Activated T-cell treated with anti-CD3 and anti-CD28 coated beads for 48 hours (primary cell): ENCODE measurements at places on chromosomes 5 and 9.

DNA sequence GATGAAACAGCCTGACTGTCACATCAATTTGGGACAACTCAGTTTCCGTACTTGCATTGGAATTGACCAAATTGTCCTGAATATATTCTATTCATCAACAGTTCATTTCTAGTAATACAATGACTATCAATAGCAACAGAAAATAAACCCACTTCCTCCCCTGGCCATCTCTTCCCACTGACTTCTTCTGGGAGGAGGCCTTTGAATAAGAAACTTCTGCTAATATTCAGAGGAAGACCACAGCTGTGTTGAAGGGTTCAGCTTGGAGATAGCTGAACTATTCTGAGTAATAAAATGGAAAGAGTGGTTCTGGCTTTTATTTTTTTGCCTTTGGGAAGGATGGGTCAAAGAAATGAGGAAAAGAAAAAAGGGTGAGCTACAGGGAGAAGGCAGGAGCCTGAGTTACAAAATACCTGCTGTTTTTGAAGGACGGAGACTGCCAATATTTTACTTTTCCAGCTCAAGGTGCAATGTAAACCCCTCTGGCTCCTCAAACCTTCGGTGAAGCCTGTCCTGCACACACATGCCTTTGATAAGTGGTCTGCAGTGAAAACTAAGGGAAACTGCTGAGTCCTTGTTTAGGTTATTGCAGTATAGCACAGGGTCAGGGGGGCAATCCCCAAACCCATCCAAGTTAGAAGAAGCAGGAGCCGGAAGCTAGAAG, 29.9 kb downstream of the FYB1 start:
- DNase-seq = no peak

DNA sequence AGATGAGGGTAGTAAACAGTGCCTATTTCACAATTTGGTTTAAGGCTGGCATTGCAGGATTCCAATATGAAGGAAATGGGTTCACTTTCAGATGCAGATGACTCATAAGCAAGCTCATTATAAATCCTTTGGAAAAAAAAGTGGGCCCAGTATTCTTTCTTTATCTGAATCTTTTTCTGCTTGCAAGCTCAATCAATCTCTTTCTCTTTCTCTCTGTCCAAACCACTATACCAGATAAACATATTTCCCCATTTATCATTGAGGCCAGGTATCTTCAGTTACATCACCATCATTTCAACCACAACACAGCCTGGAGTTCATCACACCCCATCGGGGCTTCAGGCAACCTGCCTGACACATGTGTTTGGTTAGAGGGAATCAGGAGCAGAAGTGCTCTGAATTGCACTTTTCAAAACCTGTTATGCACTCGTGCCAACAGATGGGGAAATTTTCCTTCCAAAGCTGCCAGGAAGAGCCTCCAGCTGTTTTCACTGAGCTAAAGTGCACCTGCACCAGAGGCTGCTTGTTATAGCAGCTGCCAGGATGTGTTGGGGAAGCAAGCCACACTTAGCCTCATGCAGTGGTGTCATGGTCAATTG, 30.0 kb upstream of the MAMDC2 start:
- no peak for DNase-seq

GRCh38 chr5:117103703-117104102, 529.1 kb upstream of the SEMA6A start:
- no peak for DNase-seq

DNA sequence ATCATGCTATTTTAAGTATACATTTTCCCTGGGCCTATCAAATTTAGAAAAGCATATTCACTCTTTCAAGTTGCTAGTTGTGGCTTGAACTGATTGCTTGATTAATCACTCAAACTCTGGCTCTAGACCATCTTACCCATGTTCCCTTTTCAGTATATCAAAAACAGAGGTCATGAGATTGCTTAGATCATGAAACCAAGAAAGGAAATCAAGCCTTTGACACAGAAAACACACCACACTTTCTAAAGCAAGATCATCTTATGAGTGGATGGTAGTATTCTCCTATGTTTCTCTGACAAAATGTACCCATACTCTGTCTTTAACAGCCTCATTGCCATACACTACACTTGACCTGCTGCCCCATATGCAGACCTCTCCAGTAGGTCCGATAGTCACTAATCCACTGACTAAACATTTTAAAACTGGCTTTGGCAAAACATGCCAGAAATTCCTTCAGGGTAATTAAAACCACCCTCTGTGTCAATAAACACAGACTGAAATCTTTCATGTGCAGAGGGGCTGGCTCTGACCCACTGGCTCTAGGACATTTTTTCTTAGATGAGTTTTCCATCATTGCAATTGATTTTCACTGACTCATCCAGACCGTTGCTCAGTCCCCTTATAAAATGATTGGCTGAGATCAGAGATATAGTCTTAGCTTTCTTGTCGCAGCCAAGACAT, 18.2 kb downstream of the PPP2R2B start:
- no peak for DNase-seq

- no peak for DNase-seq
Measured at GRCh38 chr5:75736273-75736672, 19.0 kb upstream of the POC5 start.

DNA sequence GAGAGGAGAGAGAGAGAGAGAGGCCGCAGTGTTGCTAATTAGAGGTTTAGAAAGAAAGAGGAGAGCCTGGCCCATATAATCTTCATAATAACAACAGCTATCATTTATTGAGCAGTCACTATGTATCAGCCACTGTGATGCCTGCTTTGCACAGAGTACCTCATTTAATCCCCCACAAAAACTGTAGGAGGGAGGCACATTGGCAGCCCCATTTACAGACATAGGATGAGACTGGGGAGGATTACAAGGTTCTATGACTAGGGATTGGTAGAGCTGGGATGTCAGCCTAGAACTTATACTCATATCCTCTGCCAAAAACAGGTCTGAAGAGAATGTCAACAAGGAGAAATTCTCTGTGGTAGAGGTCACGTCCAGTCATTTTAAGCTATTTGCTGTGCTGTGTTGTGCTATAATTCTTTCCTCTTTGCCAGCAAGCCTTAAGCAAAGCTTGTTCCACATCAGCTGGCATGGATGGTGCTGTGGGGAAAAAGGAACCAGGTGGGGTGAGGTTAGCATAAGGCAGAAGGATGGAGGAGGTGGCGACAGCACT, 6.7 kb upstream of the GCNT4 start:
- no peak for DNase-seq

DNA sequence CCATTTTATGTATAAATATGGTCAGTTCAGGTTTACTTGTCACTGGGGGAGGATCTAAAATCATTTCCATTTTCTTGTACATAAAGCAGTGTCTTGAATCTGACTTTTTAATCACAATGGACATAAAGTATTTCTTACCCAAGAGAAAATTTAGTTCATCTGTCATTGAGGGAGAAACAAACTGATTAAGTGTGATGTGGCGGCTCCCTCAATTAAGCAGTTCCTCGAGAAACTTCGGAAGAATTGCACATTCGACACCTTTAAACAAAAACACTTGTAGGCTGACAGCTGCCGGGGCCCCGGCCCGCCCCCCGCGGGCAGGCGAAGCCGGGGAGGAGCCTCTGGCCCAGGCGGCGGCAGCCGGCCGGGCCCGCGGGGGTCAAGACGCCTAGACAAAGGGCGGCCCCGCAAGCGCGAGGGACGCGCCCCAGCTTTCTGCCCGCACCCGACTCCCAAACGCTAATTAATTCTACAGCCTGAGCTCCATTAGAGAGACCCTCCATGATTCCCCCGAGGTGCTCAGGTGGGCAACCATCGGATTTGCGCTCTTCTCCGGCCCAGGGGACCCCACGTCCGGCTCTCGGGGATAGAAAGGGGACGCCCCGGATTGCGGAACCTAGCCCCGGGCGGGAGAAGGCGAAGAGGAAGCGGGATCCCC, 750 bp downstream of the TRIM36 start:
- DNase-seq = no peak

GRCh38 chr5:28862860-28863196, 1824.4 kb upstream of the CDH9 start:
- DNase-seq = no peak

- DNase-seq = no peak
Measured at GRCh38 chr5:9544056-9544455, 1.8 kb downstream of the SEMA5A start.

DNA sequence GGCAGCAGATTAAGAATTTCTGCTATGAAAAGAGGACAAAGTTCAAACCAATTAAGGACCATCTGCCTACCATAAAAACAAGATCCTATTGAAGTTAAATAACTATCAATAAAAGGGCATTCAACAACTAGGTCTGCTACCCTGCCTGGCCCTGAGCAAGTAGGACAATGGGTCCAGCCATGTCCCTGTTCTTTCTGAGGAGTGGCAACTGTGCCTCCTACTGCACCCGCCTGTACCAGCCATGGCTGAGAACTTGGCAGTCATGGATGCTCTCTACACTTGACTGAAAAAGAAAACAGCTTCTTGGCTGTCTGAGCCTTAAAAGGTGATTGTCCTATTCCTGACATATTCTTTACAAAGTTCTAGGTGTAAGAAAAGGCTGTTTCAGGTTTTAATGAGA, 652.4 kb downstream of the PDE4D start:
- DNase-seq = no peak

GRCh38 chr5:157356576-157356975, 90.7 kb downstream of the CYFIP2 start:
- no peak for DNase-seq

GRCh38 chr9:34378376-34379060, 1.8 kb upstream of the MYORG start:
- no peak for DNase-seq

- DNase-seq = no peak
Measured at GRCh38 chr9:124220946-124221451, 36.8 kb upstream of the NEK6 start.

GRCh38 chr5:44536650-44537260, 147.5 kb upstream of the FGF10 start:
- peak; percentile 1 for DNase-seq

GRCh38 chr5:36728697-36729543, 122.5 kb downstream of the SLC1A3 start:
- DNase-seq = no peak

DNA sequence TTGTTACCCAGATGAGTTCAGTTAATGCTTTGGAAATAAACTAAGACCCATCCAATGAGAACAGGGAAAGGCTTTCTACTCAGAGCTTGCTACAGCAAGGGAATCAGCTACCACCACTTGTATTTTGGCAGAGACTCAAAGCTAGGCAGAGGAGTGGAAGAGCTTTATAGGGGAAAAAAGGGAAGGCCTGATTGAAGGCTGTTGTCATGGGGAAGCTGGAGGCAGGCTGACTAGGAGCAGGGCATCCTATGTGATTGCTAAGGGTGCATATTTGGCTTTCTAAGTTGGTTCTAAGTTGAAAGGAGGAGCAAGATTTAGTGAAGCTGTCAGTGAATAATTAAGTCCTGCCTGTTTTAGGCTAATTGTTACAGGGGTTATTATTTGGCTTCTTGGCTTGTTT, 115.5 kb downstream of the PTTG1 start:
- DNase-seq = no peak

DNA sequence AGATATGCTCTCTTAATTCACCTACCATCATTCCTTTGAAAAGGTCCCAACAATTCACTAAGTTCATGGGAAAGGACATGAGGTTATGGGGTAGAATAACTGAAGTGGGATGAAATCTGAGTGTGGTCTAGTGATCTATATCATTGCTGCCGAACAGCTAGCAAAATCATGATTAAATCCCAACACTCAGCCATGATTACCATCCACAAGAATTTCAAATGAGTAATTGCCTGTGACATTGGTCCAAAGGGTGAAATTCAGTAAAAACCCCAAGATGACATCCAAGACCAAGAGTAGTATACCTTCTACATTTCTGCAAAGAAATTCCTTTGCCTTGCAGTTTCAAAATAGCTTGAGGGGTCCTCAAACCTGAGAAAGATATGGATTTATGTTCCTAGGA, 225.6 kb downstream of the SPOCK1 start:
- DNase-seq = no peak

DNA sequence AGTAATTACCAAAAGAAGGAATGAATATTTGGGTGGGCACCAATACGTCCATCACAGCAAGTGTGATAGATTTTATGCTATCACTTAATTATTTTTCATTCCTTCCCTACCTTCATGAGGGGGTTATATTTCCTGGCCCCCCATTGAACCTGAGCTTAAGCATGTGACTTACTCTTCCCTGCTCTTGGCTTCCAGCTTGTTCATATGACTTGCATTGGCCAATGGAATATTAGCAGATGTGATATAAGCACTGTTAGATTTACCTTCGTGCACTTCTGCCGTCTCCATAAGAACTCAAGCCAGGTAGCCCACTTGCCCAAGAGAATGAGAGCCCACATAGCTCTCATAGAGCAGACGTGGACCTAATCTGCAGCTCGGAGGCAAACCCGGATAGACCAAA, 99.1 kb upstream of the SMARCA2 start:
- no peak for DNase-seq

DNA sequence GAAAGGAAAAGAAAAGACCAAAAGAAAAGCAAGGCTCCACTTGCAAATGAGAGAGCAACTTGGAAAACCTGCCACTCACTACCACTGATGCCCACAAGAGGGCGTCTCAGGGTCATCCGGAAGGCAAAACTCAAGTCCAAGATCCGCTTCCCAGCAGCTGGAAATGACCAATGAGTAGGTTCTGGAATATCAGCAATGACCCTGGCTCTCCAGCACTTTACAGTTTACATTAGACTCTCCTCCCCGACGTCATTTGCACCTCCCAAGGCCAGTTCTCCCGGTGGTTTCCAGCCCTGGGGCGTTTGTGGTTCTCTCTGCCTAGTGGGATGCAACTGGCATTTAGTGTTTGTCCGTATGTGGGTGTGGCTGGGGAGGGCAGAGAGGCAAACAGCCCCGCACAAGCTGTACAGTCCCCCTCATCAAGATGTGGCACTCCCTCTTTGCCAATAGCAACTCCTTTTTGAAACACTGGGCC, 193.8 kb upstream of the ZNF618 start:
- DNase-seq = peak; percentile 32

- DNase-seq = no peak
Measured at GRCh38 chr5:147956064-147956841, 49.9 kb upstream of the C5orf46 start.

DNA sequence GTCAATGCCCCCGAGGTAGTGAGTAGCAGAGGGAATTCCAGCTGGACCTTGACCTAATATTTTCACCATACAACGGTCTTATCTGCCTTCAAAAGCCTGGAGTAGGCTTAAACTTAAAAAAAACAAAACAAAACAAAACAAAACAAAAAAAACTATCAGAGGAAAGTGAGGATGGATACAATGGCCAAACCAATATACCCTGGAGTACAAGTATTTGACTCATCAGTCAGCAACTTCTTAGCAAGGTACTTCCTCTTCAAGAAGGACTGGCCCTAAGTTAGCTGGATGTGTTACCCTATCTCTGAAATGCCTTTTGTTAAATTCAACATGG, 160.6 kb upstream of the GNA14 start:
- no peak for DNase-seq

GRCh38 chr9:105632807-105633206, 29.4 kb upstream of the TAL2 start:
- no peak for DNase-seq

- no peak for DNase-seq
Measured at GRCh38 chr5:81533629-81534405, 139.9 kb upstream of the ACOT12 start.

GRCh38 chr9:98970532-98971041, 26.9 kb downstream of the COL15A1 start:
- no peak for DNase-seq
